ENCODE measurements at places on chromosomes 2 and 18.

- no peak for DNase-seq
Observed at GRCh38 chr2:183248866-183249567, 124.8 kb downstream of the NUP35 start.

- DNase-seq: no peak
Observed at GRCh38 chr2:165796819-165797530, 2.9 kb upstream of the GALNT3 start.

GRCh38 chr2:120892271-120892966 lies 156.8 kb downstream of the GLI2 start:
- no peak for DNase-seq

DNA sequence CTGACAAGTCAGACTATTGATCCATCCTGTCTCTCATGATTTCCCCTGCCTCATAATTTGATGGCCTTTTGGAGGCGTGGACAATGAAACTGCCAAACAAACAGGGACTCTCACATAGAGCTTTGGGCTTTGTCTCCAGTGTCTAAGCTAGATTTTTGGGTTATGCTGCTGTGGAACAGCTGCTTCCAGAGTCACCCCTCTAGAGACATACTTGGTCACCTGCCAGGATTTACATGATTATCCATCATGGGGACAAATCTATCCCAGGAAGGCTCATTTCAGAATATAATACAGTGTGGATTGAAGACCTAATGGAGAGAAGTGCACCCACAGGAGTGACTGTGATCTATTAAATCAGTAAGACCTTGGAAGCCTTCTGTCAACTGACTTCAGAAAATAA lies 159.6 kb downstream of the SLC8A1 start:
- DNase-seq: no peak

DNA sequence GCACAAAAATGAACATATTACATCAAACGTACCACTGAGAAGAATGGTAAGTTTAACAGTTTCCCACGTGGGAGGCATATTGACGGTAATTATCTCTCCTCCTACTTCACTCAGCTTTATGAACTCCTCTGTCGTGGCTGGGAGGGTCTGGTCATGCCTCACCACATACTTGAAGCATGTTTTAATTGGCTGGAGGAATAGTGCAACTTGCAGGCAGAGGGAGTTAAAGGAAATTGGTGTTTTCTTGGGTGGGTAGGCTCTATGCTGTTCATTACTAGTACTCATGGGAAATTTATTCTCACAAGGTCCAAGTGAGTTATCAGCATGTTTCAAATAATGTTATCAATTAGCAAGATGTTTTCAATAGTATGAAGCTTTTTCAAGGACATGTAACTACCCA lies 767.0 kb downstream of the PLCL1 start:
- no peak for DNase-seq

GRCh38 chr2:97706708-97707345 lies 6.5 kb upstream of the ZAP70 start:
- DNase-seq: no peak

DNA sequence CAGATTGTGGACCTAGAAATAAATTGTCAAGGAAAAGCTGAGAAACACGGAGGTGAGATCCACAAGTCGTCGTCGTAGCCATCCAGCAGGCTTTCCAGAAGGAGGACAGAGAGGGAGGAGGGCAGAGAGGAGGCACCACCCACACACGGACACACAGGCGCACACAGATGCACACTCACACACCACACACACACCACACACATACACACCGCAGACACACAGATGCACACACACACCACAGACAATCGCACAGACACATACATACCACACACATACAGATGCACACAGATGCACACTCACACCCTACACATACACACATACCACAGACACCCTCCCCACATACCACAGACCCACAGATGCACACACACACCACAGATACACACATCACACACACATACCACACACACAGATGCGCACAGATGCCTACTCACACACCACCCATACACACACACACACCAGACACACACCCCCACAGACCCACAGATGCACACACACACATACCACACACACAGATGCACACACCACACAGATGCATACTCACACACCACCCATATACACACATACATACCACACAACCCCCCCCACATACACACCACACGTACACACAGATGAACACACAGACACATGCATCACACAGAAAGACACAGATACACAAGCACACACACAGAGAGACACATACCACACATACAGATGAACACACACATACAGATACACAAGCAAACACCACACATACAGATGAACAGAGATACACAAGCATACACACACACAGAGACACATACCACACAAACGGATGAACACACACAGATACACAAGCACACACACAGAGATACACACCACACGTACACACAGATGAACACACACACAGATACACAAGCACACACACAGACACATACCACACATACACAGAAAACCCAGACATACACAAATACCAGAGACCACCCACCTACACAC lies 12.7 kb upstream of the BOK start:
- DNase-seq: no peak

GRCh38 chr2:232484628-232485347 lies 2.8 kb downstream of the ECEL1 start:
- DNase-seq: no peak

DNA sequence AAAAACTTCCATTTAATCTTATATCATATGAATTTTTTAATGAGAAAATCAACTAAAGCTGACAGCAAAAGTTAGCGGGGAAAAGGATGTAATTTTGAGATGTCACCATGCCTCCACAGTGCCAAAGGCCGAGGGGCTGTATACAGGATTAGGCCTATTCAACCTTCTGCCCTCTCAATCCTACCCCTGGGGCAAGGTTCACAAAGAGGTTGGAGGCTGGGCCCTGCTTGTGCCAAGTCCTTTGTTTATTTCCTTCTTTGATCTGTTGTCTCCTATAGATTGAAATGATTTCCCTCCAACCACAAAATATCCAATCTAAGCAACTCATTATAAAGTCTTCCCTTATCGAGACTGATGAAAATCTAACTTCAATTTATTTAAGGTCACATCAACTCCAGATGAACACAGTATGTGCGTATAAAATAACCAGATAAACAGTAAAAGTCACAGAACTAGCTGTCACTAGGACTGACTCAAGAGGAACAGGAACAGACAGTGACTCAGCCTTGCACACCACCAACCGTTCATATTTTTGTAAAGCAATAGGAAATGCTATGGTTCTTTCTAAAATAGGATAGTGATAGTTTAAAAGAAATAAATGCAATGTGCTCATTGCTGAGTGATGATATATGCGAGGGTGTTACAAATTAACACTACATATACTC lies 95.8 kb downstream of the SLC25A12 start:
- DNase-seq: no peak

DNA sequence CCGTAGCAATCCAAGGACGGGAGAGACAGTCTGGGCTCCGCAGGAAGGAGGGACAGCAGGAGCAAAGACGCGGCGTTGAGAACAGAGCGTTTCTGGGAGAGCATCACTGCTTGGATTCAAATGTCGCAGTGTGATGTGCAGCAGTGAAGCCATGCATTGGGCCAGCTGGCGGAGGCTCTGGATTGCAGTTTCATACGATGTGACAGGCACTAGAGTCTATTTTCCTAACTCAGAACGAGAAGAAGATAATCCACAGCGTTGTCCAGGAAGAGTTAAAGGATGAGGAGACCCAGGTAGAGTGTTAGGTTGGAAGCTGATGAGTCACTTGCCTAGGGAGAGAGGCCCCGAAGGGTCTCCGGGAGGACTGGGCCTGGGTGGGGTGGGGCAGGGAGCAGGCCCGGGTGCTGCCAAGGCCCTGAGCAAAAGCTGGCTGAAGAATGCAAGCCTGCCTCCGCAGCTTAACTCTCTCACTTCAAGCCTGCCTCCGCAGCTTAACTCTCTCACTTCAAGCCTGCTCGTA lies 17.7 kb upstream of the SEMA4C start:
- DNase-seq: no peak

GRCh38 chr18:37662546-37663339 lies 97.1 kb upstream of the CELF4 start:
- no peak for DNase-seq

- no peak for DNase-seq
Observed at GRCh38 chr18:36655930-36656329, 172.9 kb downstream of the TPGS2 start.

- DNase-seq: peak; percentile 67
Observed at GRCh38 chr18:46071653-46072375, at the start of gene PSTPIP2. Gene PSTPIP2, minus strand, starts transcription at chr18:46072260. Its CDS starts 72 bp downstream, at chr18:46072188.

GRCh38 chr2:101858910-101859309 lies 132.8 kb upstream of the IL1R2 start:
- DNase-seq: no peak

DNA sequence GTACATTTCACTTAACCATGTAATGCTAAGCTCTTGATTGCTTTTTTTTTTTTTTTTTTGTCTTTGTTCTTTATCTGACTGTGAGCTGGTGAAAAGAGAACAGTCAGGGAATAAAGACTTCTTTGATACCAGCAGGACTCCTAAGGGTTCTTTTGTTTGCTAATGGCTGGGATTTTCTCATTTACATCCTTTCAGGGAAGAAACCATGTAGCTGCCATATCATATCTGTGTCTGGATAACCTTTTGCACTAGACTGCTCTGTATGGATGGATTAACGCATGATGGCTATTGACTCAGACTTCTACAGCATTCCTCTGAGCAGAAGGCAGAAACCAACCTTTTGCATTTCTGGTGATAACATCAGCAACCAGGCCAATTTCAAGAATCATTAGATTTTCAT lies 504.0 kb downstream of the LRRTM4 start:
- no peak for DNase-seq

GRCh38 chr2:68770271-68771111 lies 35.9 kb downstream of the ARHGAP25 start:
- DNase-seq: no peak

DNA sequence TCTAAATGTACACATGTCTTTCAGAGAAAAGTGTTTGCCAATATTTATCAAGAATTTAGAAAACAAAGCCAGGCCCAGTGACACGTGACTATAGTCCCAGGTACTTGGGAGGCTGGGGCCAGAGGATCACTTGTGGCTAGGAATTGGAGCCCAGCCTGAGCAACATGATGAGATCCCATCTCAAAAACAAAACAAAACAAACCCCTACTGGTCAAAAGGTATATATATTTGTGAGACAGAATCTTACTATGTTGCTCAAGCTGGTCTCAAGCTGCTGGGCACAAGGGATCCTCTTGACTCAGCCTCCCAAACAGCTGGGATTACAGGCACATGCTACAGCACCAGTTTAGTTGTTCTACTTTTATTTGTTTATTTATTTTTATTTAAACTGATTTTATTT lies 79.2 kb downstream of the ZDBF2 start:
- no peak for DNase-seq

GRCh38 chr2:71950256-71951082 lies 197.2 kb downstream of the CYP26B1 start:
- DNase-seq: no peak

- peak; percentile 58 for DNase-seq
Observed at GRCh38 chr2:24382363-24383073, 22.2 kb upstream of the ITSN2 start.

- DNase-seq: no peak
Observed at GRCh38 chr2:133674066-133674432, 105.8 kb upstream of the NCKAP5 start.

DNA sequence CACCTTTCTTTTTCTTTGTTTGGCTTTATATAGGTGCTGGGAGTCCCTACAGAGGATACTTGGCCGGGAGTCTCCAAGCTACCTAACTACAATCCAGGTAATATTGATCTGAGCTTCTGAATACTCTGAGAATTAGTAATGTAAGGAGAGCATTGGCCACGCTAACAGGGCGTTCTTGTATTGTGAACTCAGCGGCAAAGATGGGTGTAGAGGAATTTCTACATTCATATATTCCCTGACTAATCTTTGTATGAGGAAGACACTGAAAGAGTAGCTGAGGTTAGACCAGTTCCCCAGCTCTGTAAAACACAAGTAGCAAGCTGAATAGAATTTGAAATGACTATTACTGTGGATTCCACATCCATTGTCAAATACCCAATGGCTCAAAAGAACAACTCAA lies 48.5 kb downstream of the CDK15 start:
- DNase-seq: no peak

GRCh38 chr2:23495661-23496114 lies 110.7 kb downstream of the KLHL29 start:
- DNase-seq: no peak

- DNase-seq: no peak
Observed at GRCh38 chr2:166384774-166385173, 9.0 kb upstream of the SCN9A start.

DNA sequence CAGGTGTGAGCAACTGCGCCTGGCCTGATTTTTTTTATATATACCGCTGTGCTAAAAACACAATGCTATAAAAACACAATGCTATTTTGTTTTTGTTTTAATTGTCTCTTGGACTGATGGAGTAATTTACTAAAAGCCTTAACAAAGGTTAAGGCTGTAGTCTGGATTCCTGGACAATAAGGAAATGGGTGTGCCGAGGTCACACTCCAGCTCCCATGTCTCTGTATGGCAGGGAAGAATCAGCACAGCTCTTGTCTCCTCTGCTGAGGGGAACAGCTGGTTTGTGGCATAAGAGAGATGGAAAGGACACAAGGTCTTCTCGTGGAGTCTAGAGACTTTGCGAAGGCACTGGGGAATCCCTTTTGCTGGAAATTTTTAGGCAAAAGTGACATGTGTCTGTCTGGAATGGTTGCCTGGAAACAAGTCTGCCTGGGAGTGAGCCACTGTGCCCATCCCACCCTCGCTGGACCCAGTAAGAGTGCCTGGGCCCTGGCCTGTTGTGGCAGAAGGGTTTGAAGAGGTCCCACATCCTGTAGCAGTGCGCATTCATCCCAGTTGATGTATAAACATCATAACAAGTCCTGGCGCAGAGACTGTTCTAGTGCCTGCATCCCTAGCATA lies 73.1 kb downstream of the MAPK4 start:
- no peak for DNase-seq

GRCh38 chr2:176986487-176986886 lies 226.1 kb upstream of the HNRNPA3 start:
- no peak for DNase-seq

GRCh38 chr2:1528273-1529064 lies 115.2 kb downstream of the TPO start:
- no peak for DNase-seq

DNA sequence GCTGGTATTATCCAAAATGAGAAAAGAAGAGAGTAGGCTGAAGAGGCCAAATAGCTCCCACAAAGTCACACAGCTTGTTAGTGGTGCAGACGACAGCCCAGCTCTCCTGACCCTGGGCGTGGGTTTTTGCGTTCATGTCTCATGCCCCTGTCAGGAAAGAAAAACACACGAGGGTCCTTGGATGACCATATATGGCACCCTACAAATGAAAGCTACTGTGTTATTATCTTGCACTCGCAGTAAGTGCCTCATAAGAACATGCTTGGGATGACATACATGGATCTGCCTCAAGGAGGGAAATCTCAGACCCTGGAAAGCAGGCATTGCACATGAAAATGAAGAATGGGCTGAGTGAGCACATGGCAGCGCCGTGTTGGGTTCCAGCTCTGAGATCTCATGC lies 89.7 kb downstream of the SEMA4F start:
- no peak for DNase-seq

DNA sequence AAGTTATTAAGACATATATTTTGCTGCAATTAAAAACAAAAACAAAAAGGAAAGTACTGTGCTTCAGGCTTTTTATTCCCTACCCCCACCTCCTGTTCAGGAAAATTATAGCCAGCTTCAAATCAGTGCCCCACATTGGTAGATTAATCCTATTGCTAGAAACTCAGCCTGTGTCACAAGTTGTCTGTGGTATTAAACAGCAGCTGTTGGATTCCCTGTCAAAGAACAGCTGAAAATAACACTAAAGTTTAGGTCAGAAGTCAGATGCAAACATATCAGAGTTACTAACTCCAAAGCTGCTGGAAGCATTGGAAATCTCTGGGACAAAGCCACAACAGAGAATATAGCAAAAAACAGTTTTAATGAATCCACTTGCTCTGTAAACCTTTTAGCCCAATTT lies 818 bp upstream of the CCDC141 start:
- DNase-seq: no peak
